ENCODE measurements at places on chromosomes 5 and 9. TPM values are rescaled to one million over a fixed set of nuclear protein-coding genes. Genes with fewer than 3 reads are reported as not detected.

DNA sequence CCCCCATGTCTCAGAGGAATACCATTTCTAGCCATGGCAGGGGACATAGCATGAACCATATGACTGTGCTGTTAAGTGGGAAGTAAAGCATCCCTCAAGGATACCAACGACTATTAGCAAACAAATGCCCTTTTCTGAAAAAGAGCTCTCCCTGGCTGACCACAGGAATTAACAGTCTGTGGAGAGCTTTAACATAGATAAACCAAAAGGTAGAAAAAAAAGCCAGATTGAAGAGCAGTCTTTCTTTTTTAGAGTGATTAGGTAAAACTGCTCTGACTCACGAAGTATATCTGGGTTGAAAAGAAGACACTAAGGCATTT, 532.7 kb upstream of the DMAC1 start:
- DNase-seq, result no peak

DNA sequence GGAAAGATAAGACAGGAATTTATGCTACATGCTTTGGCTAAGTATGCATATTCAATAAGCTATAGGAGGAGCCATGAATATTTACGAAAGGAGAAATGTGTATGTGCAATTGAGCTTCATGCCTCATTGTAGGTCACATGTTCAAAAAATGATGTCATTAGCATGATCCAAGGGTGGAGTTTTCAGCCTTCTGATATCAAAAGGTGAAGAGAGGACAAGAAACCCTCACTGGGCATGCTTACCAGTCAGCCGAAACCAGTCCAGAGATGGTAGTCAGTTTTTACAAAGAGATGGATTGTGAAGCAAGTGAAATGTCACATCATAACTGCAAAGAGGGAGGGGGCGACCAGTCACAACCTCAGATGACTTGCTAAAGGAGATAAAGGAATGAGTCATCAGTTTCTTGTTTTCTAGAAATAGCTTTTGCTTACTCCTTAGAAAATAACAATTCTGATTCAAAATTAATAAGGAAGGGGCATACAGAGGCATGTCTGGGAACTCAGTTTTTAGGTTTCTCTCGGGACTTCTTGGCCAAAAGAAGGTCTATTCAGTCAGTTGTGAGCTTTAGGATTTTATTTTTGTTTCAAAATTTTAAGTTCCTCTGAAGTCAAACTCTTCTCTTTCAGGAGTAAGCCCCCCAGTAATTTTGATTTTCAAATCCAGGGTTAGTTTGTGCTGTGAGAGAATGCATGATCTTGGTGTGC, 1067.8 kb upstream of the EDIL3 start:
- no peak for DNase-seq

DNA sequence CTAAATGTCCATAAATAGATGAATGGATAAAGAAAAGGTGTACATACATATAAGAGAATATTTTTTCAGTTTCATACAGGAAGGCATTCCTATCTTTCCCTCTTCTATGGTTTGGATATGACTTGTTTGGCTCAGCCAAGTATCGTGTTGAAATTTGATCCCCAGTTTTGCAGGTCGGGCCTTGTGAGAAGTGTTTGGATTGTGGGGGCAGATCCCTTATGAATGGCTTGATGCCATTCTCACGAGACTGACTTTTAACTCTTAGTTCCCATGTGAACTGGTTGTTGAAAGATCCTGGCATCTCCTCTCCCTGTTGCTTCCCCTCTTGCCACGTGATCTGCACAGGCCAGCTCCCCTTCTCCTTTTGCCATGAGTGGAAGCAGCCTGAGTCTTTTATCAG, 421.1 kb upstream of the FTMT start:
- no peak for DNase-seq

- DNase-seq, result no peak
These were observed 55.5 kb upstream of the RASGRF2 start for GRCh38 chr5:80904533-80905187.

DNA sequence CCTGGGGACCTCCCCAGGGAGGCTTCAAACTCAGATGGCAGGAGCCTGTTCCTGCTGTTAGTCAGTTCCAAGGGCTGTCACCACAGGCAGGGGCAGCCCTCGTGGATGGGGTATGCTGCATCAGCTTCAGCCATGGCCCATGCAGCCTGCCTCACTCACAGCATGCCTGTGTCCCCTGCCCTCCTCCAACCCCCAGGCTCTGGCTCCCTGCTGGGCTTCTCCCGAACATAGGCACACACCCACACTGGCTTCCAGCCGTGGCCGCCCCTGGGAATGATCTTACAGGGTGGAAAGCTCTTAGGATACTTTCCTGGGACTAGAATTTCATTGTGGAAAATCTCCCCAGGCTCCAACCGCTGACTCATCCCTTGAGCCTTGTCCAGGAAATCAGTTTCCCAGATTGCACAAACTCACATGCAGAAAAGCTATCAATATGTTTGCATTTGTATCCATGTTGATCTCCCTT, 163.8 kb downstream of the SEC61B start:
- no peak for DNase-seq

The TEX48 gene
- total RNA-seq, result not detected

DNA sequence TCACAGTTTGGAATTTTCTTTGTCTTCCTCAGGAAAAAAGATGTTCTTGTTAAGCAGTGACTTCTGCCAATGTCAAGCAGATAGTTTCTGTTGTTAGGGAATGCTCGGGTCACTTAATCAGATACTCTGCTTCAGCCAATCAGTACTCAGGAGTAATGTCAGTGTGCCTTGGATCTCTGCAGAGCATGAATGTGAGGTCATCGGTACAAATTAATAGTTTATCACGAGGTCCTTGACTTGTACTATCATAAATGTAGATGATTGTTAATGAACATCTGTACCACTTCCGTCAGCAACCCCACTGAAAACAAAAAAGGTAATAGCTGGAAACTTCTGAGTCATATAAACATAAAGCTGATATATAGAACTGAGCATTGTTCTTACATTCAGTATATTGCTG, 73.6 kb downstream of the FBXL7 start:
- no peak for DNase-seq

The FOXD4L4 gene
- total RNA-seq, result not detected

The CCDC112 gene
- 11.6 TPM for total RNA-seq

The GAS1 gene
- total RNA-seq, result 50.6 TPM

The AQP7 gene
- total RNA-seq, result 66.5 TPM

DNA sequence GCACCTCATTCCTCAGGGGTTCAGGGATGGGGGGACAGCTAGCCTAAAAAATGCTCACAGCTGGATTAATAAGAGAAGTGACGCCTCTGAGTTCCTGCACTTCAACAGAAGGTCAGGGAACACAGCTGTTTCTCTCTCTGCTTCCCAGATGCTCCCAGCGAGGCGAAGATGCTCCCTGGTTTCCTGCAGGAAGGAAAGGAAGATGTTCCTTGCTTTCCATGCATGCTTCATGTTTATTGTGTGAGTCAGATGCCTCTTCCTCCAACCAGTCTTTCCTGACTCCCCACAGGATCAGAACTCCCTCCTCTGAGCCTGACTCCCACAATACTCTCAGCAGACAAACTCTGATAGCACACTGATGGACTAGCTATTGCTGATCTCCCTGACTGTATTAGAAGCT, 71.9 kb downstream of the MFAP3 start:
- DNase-seq, result no peak

The CAMSAP1 gene
- 42.0 TPM for total RNA-seq

The SLC6A18 gene
- total RNA-seq, result not detected

- DNase-seq, result no peak
These were observed 140.9 kb downstream of the ZNF608 start for GRCh38 chr5:124605541-124605940.

- peak; percentile 72 for DNase-seq
These were observed 33.6 kb upstream of the SARDH start for GRCh38 chr9:133771486-133772482.

- DNase-seq, result no peak
These were observed 152.8 kb upstream of the TAS2R1 start for GRCh38 chr5:9782826-9783560.

The ELAVL2 gene
- total RNA-seq, result 0.53 TPM

- no peak for DNase-seq
These were observed 90.2 kb downstream of the NSUN2 start for GRCh38 chr5:6542421-6543345.

- DNase-seq, result no peak
These were observed 60.8 kb downstream of the HINT1 start for GRCh38 chr5:131104169-131104808.

The SLC25A46 gene
- total RNA-seq, result 45.5 TPM

The PCDHGC5 gene
- 10.5 TPM for total RNA-seq

The MCC gene
- 94.0 TPM for total RNA-seq

DNA sequence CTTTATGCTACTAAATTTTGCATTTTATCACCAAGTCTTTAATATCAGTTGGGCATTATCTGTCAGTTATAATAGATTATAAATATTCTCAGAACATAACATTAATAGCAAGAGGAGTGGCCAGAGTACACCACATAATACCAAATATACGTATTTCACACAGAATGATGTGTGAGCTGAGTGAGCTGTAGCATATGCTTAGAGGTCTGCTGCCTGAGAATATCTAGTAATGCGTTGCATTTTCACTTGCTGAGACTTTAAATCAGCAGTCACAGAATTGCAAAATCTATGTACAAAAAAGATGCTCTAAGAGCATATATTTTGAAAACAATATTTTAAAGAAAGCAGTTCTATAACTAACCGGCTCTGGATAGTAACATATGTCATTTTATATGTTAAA, 921.1 kb upstream of the EDIL3 start:
- DNase-seq, result no peak

The FYB1 gene
- total RNA-seq, result 3.9 TPM

GRCh38 chr5:158911693-158912363, 187.9 kb downstream of the EBF1 start:
- no peak for DNase-seq

GRCh38 chr5:149416987-149417710, 38.1 kb upstream of the IL17B start:
- no peak for DNase-seq

DNA sequence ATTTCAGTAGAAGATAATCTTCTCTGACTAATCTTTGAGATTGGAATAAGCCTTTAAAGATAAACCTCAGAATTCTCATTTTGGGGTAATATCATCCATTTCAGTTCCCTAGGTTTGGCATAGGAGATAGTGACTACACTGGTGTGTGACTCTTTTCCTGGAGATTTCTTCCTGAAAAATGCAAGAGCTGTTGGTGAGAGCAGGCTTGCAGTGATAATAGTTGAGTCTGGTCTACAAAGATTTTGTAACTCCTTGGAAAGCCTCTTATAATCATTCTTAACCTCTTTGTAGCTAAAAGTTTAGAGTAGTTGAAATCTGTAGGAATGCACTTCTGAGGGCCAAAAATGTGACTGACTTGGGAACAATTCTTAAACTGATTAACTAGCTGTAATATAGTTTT, 23.4 kb downstream of the RANBP17 start:
- DNase-seq, result no peak

The SHISAL2B gene
- total RNA-seq, result not detected

DNA sequence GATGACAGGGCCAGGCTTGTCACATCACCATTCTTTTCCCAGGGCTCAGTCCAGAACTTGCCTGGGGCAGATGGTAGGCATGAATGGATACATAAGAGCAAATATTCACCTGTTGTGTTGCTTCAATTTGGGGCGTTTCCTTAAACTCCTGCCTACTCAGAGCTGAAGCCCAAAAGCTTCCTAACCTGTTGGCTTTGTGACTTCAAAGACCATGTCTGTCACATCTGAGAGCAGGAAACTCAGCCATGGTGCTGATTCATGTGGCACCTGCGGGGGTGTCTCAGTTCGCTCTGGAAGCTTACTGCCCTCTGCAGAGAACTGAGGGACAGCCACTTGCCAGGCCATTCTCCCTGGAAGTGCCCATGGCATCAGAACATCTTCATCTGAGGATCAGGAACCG, 246.6 kb downstream of the HSPA4 start:
- no peak for DNase-seq

DNA sequence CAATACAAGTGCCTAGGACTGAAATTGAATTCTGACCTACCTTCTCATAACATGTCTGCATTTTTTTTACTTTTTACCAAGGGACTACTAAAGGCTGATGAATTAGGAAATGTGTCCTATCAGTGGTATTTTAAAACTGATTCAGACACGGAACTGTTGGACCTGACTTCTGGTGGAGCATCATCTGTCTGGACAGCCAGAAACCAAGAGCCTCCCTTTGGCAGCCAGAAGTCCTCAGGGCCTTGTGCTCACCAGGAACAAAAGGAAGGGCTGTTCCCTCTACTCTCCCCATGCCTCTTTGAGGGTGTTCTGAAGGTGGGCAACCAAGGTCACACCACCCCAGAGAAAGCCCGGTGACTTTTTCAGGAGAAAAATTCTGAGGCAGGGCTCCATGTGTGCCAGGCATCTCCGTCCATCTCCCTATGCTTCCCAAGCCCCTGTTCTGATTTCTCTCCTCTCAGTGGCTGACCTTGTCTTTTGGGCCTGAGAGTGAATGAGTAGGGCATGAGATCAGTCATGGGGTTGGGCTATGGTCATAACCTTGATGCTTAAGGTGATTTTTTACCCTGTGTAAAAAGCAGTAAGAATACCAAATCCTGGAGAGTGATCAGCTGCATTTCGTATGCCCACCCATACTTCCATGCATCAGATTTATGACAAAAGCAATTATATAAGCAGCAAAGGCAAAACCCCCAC, 143.7 kb downstream of the SCAMP1 start:
- no peak for DNase-seq

DNA sequence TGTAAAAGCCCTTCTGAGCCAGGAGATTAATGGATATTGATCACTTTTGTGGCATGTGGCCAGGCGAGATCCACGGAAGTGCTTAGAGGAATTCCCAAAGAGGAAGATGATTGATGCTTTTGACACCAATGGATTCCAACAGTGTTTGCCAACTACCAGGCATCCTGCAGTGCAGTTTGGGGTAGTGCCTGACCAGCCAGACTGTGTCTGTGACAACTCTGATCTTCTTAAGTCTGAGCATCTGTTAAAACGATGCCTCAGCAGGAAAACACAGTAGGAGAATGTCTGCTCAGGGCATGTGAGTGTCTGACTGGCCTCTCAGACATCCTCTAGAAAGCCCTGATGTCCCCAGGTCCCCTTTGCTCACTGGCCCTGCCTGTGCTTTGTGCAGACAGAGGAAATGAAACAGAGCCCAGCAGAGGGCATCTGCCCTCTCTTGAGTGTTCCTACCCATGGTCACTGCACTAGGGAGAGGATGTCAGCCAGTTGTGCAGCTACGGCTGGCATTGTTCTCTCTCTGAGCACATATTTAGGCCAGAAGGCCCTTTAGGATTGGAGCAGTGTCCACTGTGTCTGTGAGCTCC, 57.0 kb downstream of the TRPC7 start:
- no peak for DNase-seq

DNA sequence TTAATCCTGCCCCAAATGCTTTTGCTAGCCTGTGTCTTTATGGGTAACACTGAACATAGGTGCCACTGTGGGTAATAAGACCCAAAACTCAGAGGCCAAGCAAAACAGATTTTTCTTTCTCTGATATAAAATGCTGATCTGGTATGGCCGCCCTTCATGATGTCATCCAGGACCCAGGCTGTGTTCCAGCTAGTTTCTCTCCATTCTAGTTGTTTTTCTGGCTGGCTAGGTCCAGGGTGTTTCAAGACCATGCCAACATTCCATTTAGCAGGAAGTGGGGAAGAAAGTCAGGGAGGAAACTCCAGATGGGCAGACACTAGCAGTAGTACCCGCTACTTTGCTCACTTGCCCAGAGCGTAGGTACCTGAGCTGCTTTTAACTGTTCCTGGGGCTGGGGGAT, 183.9 kb upstream of the OTULINL start:
- DNase-seq, result no peak

Measured in suprapubic skin (tissue), 4 donors.